ENCODE measurements at places on chromosomes 5 and 9. TPM values are rescaled to one million over a fixed set of nuclear protein-coding genes. Genes with fewer than 3 reads are reported as not detected.

The NEK6 gene
- total RNA-seq: 29.4 TPM

The SNCB gene
- total RNA-seq: not detected

The MYOZ3 gene
- total RNA-seq: 0.06 TPM

The STPG3 gene
- not detected for total RNA-seq

The HTR1A gene
- total RNA-seq: not detected

The ACTL7A gene
- total RNA-seq: not detected

The FGF1 gene
- not detected for total RNA-seq

The OLFML2A gene
- 0.04 TPM for total RNA-seq

The ZNF300 gene
- 0.71 TPM for total RNA-seq

The ANKRD18B gene
- total RNA-seq: 0.73 TPM

The ASPN gene
- not detected for total RNA-seq

The JADE2 gene
- total RNA-seq: 71.5 TPM

The NPR2 gene
- 9.7 TPM for total RNA-seq

The NLN gene
- total RNA-seq: 38.3 TPM

All from activated CD8-positive, alpha-beta memory T cell treated with anti-CD3 and anti-CD28 coated beads for 36 hours (primary cell).